ENCODE measurements at places on chromosomes 4 and X.

DNA sequence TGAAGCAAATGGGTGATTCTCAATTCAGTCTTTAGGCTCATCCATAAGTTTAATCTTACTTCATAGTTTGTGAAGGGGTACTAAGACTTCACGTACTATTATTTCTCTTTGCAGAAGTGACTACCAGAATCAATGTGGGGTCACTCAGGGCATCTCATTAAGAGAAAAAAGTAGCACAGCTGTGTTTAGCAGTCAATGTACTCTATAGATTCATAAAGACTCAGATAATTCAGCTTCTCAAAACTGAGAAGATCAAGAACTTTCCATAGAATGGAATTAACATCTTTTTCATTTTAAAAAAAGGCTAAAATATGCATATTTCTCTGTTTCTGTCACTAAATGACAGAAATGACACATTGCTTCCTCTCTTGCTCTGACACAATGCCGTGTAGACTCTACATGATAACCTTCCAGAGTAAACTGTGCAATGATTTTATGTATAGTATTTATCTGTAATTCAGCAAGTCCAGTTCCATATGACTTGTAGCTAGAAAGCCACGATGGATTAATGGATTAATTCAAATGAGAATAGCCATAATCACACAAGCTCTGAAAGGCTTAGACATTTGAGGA, 20.3 kb upstream of the LSM6 start:
- DNase-seq = no peak

- no peak for DNase-seq
Measured at GRCh38 chr4:1824746-1825145, 31.2 kb downstream of the LETM1 start.

GRCh38 chr4:77734928-77735327, 84.2 kb downstream of the CNOT6L start:
- DNase-seq = no peak

DNA sequence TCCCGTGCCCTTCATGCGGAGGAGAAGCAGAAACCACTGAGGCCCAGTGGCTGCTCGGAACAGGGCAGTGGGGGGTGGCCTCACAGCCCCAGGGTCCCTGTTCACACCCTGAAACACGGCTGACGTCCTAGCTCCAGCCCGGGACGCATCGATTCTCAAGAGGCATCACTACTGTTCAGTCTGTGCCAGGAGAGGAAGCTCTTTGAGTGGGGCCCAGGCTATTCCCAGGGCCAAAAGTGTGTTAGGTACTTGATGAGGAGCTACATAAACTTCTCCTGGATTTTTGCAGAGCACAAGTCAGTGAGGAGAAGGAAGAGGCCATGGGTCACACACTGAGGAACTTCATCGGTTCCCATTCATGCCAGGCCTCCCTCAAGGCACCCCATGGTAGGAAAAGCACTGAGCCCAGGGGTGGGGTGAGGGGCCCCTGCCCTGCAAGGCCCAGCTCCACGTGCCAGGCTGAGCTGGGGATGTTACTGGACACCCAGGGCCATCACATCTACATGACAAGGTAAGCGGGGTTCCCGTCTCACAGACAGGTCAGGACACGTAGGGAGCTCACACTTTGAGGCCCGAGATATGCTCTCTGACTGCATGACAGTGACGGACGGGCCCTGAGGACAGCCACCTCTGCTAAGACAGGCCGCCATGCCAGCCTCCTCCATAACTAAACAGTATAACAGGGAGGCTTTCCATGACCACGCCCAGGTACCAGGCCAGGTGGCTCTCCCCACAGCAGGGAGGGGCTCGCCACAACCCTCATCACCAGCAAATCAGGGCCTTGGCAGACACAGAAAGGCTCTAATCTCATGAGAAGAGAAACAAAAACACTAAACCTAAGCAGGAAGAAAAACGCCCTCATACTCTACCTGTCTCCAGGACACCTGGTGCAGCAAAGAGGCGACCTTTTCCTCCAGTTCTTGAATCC, 12.4 kb downstream of the TNIP2 start:
- no peak for DNase-seq

GRCh38 chr4:72283357-72283756, 251.6 kb downstream of the NPFFR2 start:
- DNase-seq = no peak

DNA sequence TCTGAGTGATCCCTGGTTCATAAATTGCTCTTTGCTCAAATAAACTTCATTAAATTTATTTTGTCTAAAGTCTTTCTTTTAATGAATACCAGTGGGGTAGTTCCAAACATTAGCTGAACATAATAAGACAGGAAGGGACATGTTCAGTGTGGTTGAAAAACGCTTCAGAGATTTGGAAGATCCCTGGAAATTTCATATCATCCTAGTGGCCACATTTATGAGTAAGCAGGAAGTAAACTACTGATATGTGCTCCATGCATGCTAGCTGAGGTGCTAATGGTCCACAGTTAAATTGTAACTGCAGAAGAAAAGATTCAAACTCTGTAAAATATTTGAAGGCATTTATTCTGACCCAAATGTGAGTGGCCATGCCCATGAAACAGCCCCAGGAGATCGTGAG, 1328.7 kb downstream of the ADGRL3 start:
- no peak for DNase-seq
